ENCODE measurements at places on chromosomes 6 and 20.

DNA sequence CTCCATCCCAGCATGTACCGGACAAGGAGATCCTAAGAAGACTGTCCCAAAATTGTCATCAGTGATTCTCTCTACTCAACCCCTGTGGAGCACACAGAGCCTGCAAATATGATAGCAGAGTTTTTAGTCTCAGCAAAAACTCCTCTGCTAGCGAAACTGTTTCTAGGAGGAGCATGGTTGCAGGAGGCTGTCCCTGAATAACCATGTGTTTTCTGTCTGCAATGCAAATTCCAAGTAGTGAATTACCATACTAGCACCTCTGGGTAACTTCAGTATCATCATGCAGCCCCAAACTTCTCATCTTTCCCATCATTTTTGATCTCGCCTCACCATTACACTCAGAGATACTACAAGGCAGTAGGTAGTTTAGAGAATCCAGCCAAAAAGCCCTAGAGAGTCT, 24.8 kb upstream of the WFDC12 start:
- no peak for DNase-seq

DNA sequence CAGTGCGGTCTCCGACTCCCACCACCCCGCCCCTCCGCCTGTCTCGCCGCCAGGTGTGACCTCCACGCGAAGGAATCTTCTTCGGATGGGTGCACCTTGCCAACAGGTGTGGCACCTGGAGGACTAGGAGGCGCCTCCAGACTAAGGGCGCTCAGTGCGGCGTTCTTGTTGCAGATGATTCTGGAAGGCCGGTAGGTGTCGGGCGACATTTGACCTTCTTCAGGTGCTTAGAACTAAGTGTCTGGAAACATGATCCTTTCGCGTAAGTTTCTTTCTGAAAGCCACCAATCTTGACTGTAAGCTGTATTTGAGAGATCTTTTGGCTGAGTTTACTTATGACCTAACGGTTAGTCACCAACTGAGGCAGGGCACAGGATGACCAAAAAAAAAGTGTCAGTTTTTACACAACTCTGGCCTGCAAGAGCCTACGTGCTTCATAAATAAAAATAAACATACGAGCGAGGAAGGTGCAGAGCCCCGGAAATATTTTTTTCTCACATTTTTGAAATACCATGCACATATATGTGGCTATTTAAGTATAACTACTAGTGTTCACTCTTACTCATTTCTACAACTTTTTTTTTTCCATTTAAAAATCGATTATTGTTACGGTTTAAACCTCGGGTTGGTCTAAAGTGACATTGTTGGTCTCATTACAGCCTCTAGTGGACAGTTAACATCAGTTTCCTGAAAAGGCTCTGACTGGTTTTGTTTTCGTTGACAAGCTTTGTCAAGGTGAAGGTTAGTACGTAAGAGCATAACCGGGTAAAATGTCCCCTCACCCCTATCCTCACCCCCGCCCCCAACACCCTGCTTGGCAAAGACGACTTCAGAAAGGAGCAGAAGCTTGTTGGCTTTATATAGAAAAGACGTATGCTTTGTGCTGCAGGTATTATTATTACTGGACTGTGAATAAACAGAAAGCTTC, 1.6 kb upstream of the ATXN1 start:
- peak; percentile 73 for DNase-seq

DNA sequence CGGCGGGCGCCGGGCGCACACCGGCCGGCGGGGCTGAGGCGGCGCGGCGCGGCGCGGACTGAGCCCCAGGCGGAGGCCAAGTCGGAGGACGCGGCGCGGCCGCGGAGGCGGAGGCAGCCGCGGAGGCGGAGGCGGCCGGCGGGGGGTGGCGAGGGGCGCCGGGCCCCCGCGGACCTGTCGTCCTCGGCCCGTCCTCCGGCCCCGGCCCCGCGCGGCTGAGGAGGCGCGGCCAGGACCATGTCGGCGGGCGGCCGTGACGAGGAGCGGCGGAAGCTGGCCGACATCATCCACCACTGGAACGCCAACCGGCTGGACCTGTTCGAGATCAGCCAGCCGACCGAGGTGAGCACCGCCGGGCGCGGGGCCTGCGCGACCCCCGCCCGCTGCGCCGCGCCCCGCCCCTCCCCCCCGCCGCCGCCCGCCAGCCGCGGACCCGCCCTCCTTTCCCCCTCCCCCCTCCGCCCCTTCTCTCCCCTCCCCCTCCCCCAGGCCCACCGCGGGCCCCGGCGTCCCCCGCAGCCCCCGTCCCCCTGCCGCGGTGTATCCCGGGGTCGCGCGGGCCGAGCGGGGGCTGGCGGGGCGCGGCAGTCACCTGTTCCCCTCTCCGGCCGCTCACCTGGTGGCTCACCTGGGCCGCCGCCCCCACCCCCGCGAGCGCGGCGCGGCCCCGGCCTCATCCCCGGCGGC, at the start of gene AFDN:
AFDN (plus strand) TSS at position 16 of the 687 bp plus-strand sequence; CDS start at position 238, 222 bp downstream.
- DNase-seq = no peak

DNA sequence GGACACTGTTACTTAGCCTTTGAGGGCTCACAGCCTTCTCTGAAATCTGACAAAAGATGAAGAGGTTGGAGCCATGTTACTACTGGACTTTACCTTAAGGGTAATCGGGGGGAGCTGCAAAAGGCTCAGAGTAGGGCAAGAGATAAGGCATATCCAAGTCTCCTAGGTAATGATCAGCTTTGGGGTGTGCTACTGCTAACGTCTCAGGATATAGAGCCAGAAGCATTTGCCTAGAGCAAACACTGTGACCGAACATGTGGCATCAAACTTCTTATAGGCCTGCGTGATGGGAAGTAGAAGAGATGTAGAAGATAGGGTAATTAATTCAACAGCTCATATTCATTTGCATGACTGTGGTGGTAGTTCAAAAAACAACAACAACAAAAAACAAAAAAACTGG, 11.1 kb downstream of the UBE2V1 start:
- no peak for DNase-seq

DNA sequence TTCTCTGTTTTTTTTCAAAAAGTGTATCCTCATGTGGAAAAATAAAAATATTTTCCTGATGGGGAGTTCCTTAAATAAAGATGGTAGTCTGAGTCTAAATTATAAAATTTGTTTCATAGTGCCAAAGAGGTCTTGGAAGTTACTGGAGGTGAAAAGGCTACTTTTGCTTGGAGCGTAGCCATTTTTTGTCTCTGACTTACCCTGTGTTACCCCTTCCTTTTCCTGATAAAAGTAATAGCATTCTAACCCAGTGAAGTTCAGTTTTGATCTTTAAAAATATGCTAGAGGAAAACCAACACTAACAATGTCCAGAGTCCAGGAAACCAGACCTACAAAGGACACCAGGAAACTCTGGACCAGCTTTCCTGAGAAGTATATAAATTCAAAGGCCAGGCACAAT, 112.2 kb upstream of the FOXO3 start:
- DNase-seq = no peak
